ENCODE measurements at places on chromosomes 3 and 15.
A peak's percentile ranks its signal among the peaks of the same experiment; 100 is the strongest.

DNA sequence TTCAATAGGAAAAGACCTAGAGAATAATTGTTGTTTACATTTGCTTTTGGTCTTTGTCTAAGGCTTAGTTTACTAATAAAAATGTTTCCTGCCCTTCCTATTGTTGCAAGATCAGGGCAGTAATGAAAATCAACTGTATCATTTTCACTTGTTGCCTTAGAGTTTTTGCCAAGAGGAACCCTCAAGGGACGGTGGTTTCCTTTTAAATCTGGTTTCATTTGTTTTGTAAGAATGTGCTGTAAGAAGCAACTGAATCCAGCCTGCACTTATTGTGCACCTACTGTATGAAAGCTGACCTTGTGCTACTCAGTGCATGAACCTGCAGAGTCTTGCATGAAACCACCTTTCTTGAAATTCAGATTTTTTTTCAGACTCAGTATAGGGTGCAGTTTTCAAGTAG is 5.3 kb downstream of the IGF1R start:
- DNase-seq = no peak

GRCh38 chr3:170320461-170321121 is 36.9 kb upstream of the SKIL start:
- no peak for DNase-seq

- peak; percentile 23 for DNase-seq
Measured at GRCh38 chr15:62059816-62060112, 483 bp downstream of the VPS13C start.

DNA sequence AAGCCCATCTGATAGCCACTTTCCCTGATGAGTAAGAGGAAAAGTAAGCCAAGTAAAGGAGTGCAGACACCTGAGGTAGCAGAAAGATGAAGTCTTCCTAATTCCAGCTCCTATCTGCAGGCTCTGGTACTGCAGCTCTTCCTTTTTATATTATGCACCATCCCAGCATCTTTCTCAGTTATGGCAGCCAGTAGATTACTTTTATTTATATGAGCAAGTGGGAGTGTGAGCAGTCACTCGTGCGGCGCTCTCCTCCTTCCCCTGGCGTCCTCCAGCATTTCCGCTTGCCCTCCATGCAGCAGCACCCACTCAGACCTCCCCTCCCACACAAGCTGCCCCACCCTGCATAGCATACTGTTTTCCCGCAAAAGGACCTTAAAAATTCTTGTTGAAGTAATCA is 465.9 kb upstream of the DPPA4 start:
- no peak for DNase-seq

DNA sequence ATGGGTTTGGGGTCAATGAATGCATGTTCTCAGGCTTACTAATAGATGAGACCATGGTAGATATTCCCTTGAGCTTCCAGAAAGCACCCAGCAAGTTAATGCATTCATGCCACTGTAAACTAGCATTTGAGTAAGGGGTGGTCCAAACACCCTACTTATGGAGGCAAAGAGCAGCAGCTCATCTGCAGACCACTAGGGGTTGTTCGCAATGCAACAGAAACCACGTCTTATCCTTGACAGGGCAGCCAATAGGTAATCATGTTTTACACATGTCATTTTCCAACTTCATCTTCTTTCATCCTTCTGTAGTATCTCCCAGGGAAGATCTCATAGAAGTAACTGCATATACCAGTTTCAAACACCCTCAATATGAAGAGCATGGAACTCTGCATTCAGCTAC is 330.2 kb downstream of the RORA start:
- DNase-seq = no peak

GRCh38 chr3:43203022-43203421 is 83.3 kb upstream of the SNRK start:
- no peak for DNase-seq

- DNase-seq = no peak
Measured at GRCh38 chr3:49880581-49881315, 11.0 kb upstream of the CAMKV start.

Data from activated T-helper 1 cell treated with anti-CD3 and anti-CD28 coated beads, Interleukin-2, amount 50 U/mL, for 16 hours (primary cell).